KBM-7 (cell line): ENCODE measurements at places on chromosomes 5 and 9.

DNA sequence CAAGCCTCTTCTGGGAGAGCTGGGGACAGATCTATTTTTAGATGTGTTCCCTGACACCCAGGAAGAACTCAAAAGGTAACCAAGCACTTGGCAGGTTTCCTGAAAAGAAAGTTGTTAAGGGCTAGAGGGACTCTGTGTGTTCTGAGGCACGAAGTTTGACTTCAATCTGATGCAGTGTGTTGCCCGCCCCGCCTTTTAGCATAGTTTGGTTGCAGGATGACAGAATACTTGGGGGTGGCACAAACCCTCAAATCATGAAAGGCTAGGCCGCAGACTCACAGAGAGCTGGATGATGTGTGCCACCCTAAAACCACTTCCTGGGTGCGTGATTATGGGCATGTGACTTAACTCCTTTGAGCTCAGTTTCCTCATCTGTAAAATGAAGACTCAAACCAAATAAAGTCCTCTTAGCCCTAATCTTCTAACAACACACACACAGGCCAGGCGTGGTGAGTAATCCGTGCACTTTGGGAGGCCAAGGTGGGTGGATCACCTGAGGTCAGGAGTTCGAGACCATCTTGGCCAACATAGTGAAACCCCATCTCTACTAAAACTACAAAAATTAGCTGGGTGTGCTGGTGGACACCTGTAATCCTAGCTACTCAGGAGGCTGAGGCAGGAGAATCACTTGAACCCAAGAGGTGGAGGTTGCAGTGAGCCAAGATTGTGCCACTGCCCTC lies 12.8 kb upstream of the NDFIP1 start:
- DNase-seq: no peak

GRCh38 chr5:131389096-131389868 lies 125.4 kb downstream of the CDC42SE2 start:
- DNase-seq: no peak

- DNase-seq: peak; percentile 43
Measured at GRCh38 chr5:144467792-144468191, 297.1 kb downstream of the KCTD16 start.

GRCh38 chr9:27453860-27454553 lies 70.1 kb upstream of the IFNK start:
- DNase-seq: no peak

DNA sequence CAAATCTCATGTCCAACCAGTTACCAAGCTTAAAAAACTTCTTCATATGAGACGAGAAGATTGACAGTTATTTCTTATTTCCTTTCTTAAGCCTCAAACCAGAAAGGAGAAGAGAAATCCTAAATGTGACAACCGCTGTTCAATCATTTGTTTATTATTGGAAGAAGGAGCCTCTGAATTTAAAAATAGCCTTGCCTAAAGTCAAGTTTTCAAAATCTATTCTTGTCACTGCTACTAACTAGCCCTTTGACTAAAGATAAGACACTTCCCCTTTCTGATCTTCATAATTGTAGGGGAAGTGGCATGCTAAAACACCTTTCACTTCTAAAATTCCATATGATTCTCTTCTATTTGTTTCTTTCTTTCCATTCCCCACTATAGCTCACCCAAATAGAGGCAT lies 106.2 kb upstream of the EMB start:
- DNase-seq: peak; percentile 89

DNA sequence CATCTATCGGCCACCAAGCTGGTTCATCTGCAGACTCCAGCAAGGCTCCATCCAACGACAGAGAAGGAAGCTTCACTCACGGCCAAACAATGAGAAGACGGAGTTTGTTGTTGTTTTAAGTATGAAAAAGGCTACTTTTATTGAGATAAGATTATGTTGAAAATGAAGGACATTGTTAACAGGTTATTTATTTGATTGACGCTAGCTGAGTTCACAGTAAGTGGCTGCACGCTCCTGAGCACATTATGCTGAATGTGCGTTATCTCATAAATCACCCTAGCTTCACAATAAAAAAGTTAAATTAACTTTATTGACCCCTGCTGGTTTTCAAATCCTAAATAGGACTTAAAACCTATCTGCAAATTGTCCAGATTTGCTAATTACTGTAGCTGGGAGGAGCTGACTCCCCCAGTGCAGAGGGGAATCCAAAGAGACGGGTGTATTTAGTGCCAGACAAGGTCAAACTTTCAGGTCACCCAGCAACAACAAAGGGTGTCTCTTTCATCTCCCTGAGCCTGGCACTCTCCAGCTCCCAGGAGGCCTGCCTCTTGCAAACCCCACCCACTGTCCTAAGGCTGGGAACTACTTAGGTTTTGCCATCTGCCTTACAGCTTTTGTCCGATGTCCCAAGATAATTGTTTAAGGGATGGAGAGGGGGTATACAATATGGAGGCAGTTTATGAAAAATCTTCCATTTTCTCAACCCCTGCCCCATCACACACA lies 129.2 kb downstream of the ZDHHC21 start:
- no peak for DNase-seq

GRCh38 chr9:130271473-130271872 lies 5.9 kb downstream of the HMCN2 start:
- no peak for DNase-seq

- no peak for DNase-seq
Measured at GRCh38 chr5:38529955-38530646, 26.3 kb downstream of the LIFR start.

- DNase-seq: no peak
Measured at GRCh38 chr5:89129941-89130340, 247.0 kb upstream of the MEF2C start.
